ENCODE measurements at places on chromosomes 6 and 20.

- DNase-seq: no peak
Measured at GRCh38 chr6:130018744-130019325, 454 bp downstream of the L3MBTL3 start.

- no peak for DNase-seq
Measured at GRCh38 chr20:33333616-33334015, 50.6 kb downstream of the BPIFB1 start.

DNA sequence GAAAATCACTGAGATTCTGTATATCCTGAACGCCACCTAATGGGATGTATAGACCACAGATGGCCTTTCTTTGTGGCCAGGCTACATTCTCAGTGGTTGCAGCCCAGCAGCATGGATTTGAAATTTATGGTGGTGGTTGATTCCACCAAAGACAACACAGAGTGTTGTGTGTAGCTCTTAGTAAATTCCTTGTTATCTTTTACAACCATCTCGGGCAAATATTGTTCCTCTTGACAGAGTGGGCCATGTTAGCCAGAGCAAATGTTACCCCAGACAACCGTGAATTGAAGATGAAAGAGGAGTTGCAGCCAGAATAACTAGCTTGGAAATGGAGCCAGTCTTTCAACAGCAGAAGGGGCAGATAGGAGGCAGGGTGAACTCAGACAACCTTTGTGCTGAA lies 39.5 kb downstream of the SLC24A3 start:
- no peak for DNase-seq

GRCh38 chr20:32155017-32155981 lies 45.8 kb downstream of the TM9SF4 start:
- peak; percentile 53 for DNase-seq

DNA sequence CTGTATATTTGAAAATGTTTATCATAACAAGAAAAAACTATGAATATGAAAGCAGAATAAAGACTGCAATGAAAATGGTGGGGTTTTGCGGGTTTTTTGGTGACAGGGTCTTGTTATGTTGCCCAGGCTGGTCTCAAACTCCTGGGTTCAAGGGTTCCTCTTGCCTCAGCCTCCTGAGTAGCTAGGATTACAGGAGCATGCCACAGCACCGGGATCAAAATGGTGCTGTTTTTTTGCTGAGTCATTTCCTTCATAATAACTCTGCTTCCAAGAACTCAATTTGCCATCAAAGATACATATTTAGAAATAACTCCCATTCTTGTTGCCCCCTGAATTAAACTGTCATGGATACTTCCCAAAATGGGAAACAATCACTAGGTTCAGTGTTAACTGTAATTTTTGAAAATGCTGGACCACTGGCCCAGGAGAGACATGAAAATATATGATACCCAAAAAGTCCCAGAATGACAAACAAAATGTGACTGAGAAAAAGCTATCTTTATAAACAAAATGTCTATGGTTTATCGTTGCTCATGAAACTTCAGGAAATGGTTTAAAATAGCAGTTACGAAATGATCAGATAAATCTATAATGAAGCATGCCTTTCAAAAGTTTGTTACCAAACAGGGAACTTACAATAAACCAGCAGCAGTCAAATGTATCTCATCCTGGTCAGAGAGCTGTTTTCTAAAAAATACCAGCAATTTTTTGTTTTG lies 32.2 kb downstream of the ILRUN start:
- no peak for DNase-seq
